ENCODE measurements at places on chromosomes 5 and 9.

GRCh38 chr5:88829775-88830174, 53.2 kb downstream of the MEF2C start:
- DNase-seq = no peak
- no peaks in the 10 kb centered on the region for H3K27me3 ChIP-seq

GRCh38 chr5:58454025-58454424, 5.9 kb downstream of the PLK2 start:
- H3K4me1 ChIP-seq = no peaks in the 10 kb centered on the region
- H3K4me3 ChIP-seq = no peak overlapping the region
- H3K27me3 ChIP-seq = no peaks in the 10 kb centered on the region
- peaks cover 13% of the 10 kb centered on the region for H3K36me3 ChIP-seq
- DNase-seq = no peak
- H3K27ac ChIP-seq = no peak overlapping the region

- H3K36me3 ChIP-seq = no peaks in the 10 kb centered on the region
- DNase-seq = no peak
- H3K27ac ChIP-seq = no peak overlapping the region
- H3K4me1 ChIP-seq = no peaks in the 10 kb centered on the region
- H3K27me3 ChIP-seq = no peaks in the 10 kb centered on the region
Observed at GRCh38 chr5:99179206-99179605, 250.4 kb upstream of the CHD1 start.

DNA sequence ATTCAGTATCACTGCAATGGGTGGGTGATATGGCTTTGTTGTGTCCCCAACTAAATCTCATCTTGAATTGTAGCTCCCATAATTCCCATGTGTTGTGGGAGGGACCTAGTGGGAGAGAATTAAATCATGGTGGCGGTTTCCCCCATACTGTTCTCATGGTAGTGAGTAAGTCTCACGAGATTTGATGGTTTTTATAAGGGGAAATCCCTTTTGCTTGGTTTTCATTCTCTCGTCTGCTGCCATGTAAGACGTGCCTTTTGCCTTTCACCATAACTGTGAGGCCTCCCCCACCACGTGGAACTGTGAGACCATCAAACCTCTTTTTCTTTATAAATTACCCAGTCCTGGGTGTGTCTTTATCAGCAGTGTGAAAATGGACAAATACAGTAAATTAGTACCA, 9.5 kb upstream of the NANS start:
- no peaks in the 10 kb centered on the region for H3K27me3 ChIP-seq
- DNase-seq = no peak
- no peaks in the 10 kb centered on the region for H3K36me3 ChIP-seq
- H3K4me1 ChIP-seq = no peaks in the 10 kb centered on the region
- H3K27ac ChIP-seq = no peak overlapping the region
- H3K4me3 ChIP-seq = no peak overlapping the region
